RPMI7951 (cell line): ENCODE measurements at places on chromosomes 7 and 10.
A peak's percentile ranks its signal among the peaks of the same experiment; 100 is the strongest.

DNA sequence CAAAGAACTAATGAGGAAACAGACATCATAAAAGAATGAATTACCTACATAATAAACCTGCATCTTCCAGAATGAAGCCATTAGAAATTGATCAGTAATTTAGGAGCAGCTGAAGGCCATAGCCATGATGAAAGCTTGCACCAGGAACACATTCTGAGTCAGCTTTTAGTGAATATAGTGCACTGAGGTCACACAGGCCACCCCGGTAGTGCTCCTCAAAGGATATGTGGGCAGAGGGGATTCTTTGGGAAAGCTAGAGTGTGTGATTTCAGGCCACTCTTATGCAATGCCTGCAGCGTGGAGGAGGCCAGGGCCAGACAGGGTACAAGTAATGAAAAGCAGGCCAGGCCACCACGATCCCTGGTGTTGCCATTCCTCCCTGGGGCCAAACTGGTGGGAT is 451.9 kb downstream of the GRID1 start:
- no peak for DNase-seq

DNA sequence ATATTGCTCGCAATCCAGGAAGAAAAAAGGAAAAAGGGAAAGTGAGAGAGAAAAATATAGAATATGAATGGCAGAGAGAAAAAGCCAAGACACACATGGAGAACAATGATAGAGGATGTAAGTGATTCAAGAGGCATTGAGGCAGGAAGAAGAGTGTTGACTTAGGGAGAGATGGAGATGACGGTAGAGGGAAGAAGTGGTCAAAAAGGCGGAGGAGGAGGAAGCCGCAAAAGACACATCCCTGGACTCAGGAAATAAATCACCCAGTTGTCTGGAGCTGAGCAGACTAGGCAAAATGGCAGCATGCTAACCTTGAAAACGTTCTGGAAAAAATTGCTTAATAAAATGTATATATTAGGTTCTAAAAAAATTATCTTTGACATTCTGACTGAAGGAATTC is 17.7 kb upstream of the GPR37 start:
- DNase-seq = no peak

DNA sequence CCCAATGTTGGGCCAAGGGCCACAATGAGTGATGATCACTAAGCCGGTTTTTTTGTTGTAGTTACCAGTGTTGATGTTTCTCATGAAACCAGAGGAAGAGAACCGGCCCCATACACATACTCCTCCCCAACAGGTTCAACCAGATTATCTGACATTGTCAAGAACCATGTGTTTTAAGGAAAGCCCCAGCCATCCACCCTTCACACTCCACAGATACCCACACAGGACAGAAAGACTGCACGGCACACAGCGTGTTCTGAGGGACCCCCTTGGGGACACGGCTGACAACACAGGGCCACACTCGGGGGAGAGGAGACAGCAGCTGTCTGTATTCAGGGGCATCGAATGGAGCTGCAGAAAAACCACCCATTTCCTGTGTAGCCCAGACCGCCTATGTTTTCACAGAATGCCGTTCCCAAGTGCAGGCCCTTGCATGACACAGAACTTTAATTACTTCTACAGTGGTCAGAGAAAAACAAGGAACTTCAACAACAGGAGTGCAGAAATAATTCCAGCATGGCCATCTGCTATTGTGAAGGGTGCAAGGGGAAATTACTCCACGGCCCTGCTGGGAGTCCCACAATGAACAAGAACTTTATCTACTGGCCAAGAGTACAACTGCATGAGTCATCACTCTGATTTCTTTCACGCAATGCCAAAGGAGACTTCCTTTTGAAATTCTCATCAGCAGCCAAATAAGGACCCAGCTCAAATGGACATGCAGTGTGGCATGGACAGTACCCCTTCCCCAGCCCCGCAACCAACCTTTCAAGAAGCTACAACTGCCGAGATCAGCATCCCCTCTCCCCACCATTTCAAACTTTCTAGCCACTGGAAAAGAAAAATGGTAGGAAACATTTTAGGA is 2.3 kb downstream of the KLF6 start:
- peak; percentile 98 for DNase-seq

DNA sequence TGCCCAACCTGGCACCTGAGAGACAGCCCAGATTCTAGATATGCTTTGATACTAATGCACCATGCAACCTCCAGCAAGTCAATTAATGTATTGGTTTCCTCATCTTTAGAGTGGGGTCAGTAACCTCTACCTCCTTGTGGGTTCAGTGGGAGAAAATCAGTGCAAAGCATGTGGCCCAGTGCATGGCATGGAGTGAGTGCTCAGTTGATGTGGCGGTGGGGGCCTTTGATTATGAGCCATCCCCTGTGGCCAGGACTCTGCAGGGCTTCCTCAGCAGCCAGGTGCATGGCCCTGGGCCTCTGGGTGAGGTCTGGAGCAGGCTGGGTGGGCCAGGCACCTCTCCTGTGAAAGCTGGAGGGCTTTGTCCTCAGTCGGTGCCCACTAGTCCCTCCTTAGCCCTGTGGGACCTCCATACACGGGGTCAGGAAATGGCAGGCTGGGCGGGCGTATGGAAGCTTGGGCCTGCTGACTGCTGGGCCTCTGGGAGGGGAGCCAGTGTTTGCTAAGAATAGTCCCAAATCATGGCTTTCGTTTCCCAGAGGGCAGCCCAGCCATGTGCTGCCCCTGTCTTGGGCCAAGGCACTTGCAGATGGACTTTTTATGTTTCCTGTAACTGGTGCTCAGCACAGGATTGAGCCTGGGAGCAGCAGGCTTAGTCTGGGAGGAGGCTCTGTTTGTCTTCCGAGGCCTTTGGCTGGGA is 3.4 kb downstream of the PALD1 start:
- no peak for DNase-seq

DNA sequence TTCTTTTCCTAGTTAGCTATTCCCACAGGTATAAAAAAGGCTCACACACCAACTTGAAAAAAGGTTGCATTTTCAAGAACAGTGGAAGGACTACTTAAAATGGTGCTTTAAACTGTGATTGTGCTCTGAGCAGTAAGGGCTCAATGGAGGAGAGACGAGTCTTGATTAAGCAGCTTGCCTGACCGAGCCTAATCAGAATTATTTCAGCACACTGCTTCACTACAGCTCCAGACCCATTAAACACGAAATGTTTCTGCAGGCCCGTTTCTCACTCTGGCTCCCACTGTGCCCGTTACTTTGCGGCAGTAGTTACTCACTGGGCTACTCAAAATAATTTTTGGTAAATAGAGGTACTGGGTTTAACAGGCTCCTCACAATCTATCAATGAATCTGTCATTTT is 126.0 kb downstream of the NRCAM start:
- no peak for DNase-seq

GRCh38 chr7:151923097-151923876 is 33.0 kb upstream of the GALNTL5 start:
- DNase-seq = no peak

- peak; percentile 16 for DNase-seq
Measured at GRCh38 chr10:50501478-50501877, 122.3 kb downstream of the SGMS1 start.

DNA sequence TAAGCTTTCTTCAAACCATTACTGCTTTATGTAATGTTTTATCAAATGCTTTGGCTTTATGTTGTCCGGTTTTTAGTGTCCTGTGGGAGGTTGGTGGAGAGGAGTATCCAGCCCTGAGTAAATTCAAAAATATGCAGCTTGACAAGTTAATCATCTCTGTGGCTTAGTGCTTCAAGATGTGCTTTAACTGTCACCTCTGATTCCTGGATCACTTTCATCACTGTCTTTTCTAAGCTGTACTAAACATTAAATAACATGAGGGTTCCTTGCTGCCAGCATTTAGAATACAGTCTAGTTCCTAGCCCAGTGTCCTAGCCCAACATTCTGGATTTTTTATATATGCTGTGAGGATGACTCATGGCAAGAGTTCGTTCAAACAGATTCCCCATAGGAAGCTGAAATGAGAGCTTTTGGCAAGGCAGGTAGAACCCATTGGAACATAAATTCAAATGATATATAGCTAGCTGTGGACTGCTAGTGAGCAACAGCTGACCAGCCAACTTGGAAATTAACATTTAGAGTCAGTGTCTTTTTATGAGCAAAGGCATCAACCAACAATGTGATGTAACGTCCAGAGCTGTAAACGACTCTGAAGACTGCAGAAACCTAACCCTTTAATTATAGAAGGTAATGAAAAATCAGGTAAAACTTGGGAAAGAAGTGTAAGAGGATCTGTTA is 80.6 kb upstream of the OIT3 start:
- DNase-seq = peak; percentile 66

DNA sequence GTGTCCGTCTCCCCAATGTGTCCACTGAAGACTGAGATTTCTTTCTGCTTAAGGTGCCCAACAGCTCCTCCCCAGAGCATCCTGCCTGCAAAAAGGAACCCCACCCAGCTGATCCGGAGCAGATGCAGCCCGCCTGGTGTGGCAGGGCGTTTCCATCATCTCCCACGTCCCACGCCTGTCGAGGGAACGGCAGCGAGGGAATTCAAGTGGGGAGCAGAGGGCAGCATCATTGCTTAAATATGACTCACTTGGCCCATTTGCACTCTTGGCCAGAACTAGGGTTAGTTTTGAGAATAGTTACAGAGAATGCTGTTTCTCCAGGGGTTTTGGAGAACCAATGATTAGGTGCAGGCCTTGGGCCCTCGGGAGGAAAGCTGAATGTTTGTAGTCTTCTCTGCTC is 20.8 kb downstream of the VWA2 start:
- DNase-seq = peak; percentile 72

GRCh38 chr10:65565246-65565645 is 1360.6 kb upstream of the LRRTM3 start:
- no peak for DNase-seq

DNA sequence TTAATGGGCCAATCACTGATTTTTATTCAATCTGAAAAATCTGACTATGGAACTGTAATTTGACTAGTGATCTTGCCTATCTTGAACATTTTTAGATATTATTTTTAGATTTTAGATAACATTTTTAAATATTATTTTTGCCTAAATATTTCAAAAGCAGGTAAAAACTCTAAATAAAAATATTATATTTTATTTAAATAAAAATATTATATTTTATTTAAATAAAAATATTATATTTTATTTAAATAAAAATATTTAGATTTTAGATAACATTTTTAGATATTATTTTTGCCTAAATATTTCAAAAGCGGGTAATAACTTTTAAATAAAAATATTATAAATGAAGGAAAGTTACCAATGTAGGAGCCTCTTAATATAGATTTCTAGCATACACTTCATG is 187.8 kb downstream of the PHF14 start:
- no peak for DNase-seq

DNA sequence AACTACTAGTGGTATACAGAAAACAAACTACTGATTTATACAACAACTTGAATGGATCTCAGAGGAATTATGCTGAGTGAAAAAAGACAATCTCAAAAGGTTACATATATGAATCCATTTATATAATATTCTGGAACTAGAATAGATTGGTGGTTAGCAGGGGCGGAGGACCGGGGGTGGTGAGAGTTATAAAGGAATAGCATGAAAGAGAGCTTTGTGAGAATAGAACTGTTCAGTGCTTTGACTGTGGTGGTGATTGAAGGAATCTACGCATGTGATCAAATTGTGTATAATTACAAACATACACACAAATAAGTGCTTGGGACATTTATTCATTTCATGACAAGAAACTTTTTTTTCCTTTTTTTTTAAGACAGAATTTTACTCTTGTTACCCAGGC is 19.6 kb downstream of the RAB19 start:
- DNase-seq = no peak

DNA sequence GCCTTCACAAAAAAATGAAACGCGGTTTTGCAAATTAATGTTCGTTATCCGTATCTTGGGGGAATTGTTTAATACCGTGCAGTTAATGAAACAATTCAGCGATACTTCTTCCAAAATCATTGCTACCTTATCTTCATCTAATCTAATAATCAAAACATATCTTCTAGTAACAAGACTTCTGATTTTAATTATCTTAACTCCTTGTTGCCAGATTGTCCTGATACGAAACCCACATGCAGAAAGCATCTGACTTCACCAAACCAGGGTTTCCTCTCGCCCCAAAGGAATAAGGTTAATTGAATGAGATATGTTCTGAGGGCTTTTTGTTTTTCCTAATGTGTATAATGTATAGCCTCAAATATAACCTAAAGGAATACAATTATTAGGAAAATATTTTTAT is 105.2 kb upstream of the SH2B2 start:
- no peak for DNase-seq

GRCh38 chr10:34157501-34157900 is 657.6 kb downstream of the PARD3 start:
- DNase-seq = peak; percentile 34

DNA sequence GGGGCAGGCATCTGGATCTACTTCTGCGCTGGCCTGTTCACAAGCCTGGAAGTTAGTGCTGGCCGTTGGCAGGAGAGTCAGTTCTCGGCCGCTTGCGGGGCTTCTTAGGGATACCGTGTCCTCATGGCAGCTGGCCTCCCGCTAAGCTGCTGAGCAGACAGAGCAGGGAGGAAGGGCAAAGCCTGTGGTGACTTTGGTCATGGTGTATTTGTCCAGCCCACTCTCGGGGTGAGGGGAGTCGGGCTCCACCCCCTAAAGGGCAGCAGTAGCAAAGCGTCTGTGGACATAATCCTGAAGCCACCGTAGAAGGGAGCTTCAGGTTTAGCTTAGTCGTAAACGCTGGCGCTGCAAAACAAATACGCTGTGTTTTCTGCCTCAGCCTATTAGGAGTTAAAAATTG is 12.2 kb downstream of the UBE3C start:
- no peak for DNase-seq
